ENCODE measurements at places on chromosomes 1 and 21. TPM values are rescaled to one million over a fixed set of nuclear protein-coding genes. Genes with fewer than 3 reads are reported as not detected.

- DNase-seq = no peak
Observed at GRCh38 chr1:19193004-19193403, 17.1 kb downstream of the UBR4 start.

DNA sequence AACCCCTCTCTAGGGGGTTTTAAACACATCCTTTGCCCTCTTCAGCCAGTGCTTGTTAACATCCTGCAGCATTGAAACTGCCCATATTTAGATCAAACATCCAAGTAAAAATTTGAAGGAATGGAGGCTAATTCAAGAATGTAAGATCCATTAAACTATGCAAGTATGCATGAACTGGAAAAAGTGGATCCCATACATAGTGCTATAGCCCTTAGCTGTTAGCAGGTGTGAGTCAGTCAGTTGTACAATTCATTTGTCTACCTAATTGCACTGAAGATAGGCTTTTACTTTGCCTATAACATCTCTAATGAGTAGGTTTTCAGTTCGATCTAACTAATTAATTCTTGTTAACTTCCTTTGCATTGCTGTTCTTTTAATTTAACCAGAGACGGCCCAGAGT is 270.9 kb downstream of the LMO4 start:
- DNase-seq = no peak

- DNase-seq = no peak
Observed at GRCh38 chr21:41987310-41987709, 22.9 kb downstream of the ZBTB21 start.

GRCh38 chr1:119001181-119002027 is 13.3 kb upstream of the TBX15 start:
- peak; percentile 88 for DNase-seq

- DNase-seq = no peak
Observed at GRCh38 chr21:27818847-27819246, 852.0 kb upstream of the ADAMTS5 start.

GRCh38 chr21:32190493-32191144 is 88.2 kb downstream of the MIS18A start:
- DNase-seq = peak; percentile 34

GRCh38 chr1:199723250-199723956 is 304.1 kb upstream of the NR5A2 start:
- DNase-seq = no peak

GRCh38 chr1:6928106-6928885 is 143.0 kb downstream of the CAMTA1 start:
- no peak for DNase-seq

DNA sequence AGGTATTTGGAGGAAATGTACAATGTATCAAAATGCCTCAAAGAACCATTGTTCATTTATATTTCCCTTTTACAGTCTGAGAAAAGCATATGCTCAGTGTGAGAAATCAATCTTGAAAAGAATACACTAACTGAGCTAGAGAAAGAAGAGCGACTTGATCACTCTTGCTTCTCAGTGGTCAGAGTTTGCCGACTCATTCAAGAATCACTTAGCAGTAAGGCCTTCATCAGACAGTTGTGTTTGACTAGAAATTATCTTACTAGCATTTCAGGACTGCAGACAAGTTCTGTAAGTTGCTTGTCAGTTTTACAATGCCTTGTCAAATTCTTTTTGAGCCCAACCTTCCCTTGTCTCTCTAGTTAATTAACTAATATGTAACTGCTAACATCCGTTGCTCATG is 12.9 kb downstream of the RGS18 start:
- no peak for DNase-seq

- no peak for DNase-seq
Observed at GRCh38 chr1:6645018-6645417, 20.4 kb downstream of the THAP3 start.

- no peak for DNase-seq
Observed at GRCh38 chr1:178566187-178566586, 53.3 kb downstream of the TEX35 start.

DNA sequence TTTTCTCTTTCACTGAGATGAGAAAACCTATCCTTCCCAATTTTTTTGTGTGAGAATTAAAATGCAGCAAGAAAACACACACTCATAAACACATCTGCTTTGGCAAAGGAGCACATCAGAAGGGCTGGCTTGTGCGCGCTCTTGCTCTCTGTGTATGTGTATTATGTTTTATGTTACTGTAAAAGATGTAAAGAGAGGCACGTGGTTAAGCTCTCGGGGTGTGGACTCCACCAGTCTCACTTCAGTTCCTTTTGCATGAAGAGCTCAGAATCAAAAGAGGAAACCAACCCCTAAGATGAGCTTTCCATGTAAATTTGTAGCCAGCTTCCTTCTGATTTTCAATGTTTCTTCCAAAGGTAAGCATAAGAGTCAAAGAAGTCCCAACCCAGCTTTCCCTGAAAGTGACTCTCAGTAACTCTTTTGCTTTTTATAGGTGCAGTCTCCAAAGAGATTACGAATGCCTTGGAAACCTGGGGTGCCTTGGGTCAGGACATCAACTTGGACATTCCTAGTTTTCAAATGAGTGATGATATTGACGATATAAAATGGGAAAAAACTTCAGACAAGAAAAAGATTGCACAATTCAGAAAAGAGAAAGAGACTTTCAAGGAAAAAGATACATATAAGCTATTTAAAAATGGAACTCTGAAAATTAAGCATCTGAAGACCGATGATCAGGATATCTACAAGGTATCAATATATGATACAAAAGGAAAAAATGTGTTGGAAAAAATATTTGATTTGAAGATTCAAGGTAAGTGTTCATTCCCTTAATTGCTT is at the start of gene CD2:
TSS of gene CD2 (plus strand) at position 233 of the 780 bp plus-strand sequence. CDS start at position 296, 63 bp downstream.
- no peak for DNase-seq

- DNase-seq = no peak
Observed at GRCh38 chr21:26972192-26972591, 5.3 kb upstream of the ADAMTS5 start.

DNA sequence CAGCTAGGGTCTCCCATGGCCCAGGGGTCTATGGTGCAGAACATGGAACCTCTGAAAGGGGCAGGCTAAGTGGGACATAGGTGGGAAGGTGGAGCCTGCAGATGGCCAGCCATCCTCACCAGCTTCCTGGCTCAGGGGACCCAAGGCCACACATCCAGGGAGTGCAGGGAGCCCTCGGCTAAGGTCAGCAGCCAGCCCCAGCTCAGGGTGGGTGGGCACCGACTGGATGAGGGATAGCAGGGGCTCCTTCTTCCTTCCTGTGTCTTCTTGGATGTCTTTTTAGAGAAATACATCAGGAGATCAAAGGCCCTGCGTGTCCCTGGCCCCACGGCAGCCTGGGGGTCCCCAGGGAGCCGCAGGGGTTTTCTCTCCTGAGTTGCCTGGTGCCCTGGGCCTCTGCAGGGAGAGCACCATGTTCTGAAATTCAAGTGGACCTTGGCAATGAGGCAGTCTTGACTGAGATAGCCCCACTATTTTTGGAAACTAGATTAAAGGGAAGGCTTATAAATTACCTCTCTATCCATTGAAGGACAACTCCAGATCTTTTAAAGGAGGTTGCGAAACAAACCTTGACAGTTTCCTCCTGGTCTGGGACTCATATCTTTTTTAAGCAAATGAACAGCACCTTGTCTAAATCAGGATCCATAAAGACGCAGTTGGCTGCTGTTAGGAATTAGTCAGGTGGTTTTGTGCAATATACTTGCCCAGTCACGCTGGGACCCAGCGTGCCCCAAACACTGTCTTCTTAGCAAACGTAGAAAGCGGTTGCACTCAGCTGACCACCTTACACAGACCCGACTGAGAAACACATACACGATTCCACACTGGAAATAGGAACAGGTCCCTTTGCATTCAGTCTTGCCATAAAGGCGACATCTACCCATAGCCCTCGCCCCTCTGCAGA is 242.3 kb downstream of the TOMM20 start:
- no peak for DNase-seq

DNA sequence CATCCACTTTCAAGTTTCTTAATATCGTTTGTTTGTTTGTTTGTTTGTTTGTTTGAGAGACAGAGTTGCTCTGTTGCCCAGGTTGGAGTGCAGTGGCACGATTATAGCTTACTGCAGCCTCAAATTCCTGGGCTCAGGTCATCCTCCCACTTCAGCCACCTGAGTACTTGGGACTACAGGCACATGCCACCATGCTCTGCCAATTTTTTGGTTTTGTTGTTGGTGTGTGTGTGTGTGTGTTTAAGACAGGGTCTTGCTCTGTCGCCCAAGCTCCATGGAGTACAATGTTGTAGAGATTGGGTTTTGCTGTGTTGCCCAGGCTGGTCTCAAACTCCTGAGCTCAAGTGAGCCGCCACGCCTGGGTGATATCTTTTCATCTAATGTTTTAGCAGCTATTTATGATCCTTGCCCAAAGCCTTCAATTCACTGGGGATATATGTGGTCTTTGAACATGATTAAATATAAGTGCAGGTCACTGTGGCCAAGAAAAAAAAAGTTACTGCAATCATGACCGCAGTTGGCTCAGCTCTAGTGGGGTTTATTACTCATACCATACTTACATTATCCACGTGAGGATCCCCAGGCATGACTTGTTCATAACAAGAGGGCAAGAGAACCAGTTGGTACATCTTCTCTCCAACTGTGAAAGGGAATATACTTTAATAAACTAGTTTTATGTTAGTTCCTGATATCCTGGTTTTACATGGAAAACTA is 8.0 kb downstream of the RRP1B start:
- DNase-seq = no peak

- no peak for DNase-seq
Observed at GRCh38 chr21:29557931-29558725, 259.4 kb downstream of the BACH1 start.

DNA sequence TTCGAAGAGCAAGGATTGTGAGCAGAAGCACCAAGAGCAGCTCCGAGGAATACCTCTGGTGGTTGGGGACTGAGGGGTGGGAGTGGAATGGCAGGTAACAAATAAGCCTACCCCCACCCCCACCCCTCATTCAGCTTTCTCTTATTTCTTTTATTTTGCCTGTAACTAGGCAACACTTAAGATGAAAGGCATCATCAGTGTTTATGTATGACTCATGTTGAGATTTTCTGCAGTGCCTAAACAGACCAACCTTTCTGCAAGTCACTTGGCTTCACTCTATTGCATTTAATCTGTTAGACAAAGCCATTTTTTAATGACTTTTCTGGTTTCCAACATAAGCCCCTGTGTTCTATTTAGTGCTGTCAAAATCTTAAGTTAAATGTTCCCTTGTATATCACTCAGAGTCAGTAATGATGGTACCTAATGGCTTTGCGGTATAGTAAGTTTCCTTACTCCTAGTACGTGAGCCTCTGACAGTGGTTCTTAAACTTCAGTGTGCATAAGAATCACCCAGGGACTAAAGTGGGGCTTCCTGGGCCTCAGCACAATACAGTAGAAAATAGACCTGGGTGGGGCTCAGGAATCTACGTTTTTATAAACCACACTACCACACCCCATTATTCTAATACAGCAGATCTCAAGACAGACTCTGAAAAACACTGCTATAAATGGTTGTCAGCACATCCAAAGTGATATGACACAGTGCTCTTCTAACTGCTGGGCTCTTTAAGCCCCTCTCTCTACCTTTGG is 19.9 kb downstream of the CASQ2 start:
- DNase-seq = no peak

AIM2 gene
- not detected for total RNA-seq

NENF gene
- total RNA-seq = 110 TPM

PTPRC gene
- 33.4 TPM for total RNA-seq

FAM72B gene
- total RNA-seq = 1.7 TPM

SPRR5 gene
- total RNA-seq = not detected

OR2G6 gene
- total RNA-seq = not detected

Data from vagina (tissue), 2 donors.